ENCODE measurements at places on chromosomes 3 and 15.

DNA sequence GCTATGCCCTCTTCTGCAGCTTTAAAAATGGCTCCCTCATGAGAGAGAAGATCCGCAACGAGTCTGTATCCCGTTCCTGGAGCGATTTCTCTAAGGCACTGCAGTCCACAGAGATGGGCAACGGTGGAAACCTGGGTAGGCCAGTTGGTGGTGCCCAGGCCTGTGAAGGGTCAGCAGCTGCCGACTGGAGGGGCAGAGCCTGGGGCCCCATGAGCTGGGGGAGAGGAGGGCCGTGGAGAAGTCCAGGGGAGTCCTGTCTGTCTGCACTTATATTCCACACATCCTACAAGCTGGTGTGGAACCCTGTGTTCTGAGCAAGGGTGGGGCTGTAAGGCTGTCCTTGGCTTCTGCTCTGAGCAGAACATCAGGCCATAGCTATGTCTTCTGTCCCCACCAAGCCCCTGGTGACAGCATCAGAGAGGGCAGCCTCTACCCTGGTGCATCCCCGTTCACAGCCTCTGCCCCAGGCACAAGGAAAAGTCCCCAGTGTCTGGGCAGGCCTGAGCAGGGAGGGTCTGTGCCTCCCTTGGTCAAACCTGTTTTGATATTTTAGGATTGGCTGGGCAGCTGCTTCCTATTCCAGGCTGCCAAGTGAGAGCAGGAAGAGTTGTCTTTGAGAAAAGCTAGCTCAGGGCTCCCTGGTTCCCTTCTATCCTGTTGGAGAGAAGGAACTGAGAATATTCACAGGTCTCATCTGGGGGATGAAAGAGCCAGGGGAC is 29.7 kb downstream of the XYLB start:
- no peak for DNase-seq

GRCh38 chr3:184259878-184260723 is 1.3 kb downstream of the CAMK2N2 start:
- no peak for DNase-seq

DNA sequence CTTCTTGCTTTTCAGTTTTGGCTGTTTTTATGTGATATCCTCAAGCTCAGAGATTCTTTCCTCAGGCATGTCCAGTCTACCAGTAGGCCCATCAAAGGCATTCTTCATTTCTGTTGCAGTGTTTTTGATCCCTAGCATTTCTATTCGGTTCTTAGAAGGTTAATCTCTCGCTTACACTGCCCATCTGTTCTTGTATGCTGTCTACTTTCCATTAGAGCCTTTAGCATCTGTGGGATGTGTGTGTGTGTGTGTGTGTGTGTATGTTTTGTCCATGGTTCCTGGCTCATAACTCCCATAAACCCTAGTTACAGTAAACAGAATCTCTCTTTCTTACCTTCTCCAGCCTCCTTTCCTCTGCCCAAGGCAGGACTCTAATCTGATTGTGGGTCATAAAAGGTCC is 5.1 kb upstream of the SLC22A13 start:
- no peak for DNase-seq

DNA sequence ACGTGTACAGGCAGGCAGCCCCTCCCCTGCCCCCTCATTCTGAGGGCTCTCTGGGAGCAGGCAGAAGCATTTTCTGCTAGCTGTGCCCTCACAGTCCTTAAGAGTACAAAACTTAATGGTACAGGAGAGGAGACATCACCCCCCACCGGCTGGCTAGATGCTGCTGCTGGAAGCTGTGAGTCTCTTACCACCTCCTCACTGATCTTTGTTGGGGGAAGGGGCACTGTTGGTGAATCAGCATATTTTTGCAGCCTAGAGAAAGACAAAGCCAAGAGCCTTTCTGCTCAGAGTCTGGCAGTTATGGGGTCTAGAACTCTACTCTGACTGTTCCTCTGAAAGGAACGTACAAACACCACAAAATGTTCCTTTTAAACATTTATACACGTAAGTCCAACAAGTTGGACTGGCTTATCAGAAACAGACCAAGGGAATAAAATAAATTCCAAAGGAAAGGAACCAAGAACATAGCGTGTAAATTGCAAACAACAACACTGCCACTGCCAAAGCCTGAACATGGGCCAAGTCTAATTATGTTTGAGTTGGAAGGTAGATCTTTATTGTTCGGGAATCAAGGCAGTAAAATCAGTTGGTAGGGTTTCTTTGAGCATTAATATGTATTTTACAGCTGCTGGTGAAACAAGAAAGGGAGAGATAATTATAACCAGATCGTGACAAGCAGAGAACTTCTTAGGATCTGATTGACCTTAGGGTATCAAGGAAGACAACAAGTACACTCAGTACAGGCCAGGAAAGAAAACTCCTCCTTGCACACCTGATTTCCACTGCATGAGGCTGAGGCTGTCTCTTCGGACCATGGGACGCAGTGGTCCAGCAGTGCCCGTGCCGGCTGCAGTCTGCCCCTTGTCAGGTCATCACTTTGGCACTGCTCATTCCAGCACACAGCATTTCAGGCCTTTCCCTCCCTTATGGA is 27.4 kb downstream of the CLK3 start:
- no peak for DNase-seq

- DNase-seq = no peak
These were observed 73.5 kb upstream of the ST8SIA2 start for GRCh38 chr15:92320012-92320699.

DNA sequence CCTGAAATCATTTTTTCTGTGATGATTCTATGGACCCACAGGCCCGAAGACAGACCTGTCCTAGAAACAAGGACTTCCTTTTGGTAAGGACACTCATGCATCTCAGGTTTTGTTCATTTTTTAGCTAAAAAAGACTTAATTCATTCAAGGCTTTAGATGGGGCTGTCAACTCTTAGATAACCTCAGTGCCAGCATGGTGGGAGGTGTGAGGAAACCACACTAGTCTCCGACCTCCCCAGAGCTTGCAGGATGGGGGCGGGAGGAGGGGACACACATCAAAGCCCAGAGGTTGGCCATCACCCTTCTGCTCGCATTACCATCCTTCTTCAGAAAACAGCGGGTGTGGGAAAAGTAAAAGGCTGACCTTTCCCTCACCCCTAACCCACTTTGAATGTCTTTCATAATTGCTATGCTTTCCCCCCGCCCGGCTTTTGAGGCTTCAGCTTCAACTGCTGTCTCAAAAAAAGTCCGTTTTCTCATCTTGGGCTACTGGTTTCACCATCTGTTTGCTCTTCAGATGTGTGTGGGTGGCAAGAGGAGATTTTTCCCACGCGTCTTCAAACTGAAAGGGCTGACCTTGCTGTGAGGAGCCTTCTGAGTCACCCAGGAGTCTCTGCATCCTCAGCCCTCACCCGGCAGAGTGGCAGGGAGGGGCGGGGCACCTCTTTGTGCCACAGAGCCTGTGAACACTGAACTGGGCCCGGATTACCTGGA is 27.6 kb upstream of the CXCR6 start:
- peak; percentile 98 for DNase-seq

- no peak for DNase-seq
These were observed 390.3 kb upstream of the DPH6 start for GRCh38 chr15:35936284-35936683.

DNA sequence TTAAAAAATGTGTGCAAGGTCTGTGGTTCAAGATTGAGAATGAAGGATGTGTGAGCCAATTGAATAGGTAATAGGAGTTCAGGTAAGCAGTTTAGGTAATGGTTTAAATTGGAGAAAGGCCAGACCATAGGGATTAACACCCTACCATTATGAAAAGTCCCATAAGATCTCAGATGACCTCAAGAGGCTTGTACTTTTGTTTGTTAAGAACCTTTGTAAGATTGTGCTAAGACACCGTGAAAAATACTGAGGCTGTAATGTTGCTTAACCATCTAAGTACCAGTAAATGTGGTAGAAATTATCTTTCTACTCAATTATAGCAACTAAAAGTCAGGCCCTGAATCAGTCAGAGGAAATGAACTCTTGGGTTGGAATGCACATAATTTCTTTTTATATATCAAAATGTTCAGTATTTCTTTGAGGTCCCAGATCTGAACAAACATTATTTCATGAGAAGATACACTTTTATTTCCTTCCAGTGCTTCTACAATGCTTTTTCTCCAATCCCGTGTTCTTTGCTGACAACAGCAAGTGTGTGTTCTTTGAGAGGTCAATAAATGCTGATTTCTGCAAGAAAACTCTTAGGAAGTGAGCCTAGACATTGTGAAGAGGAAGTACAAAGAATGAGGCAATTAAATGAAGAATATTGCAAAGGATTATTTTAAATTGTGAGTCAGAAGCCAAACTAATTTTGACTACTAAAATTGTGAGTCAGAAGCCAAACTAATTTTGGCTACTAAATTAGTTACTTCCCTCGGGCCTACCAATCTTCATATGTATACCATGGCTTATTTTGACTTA is 66.4 kb downstream of the TCF12 start:
- DNase-seq = no peak
